ENCODE measurements at places on chromosomes 4 and X.
A peak's percentile ranks its signal among the peaks of the same experiment; 100 is the strongest.

GRCh38 chr4:33924811-33925210 is 2319.5 kb downstream of the ARAP2 start:
- DNase-seq, result no peak

GRCh38 chr4:15117270-15117946 is 115.1 kb downstream of the CPEB2 start:
- DNase-seq, result no peak

GRCh38 chr4:1664141-1664540 is 20.0 kb downstream of the FAM53A start:
- DNase-seq, result no peak

- no peak for DNase-seq
Measured at GRCh38 chr4:39543034-39543433, 15.8 kb upstream of the UGDH start.

DNA sequence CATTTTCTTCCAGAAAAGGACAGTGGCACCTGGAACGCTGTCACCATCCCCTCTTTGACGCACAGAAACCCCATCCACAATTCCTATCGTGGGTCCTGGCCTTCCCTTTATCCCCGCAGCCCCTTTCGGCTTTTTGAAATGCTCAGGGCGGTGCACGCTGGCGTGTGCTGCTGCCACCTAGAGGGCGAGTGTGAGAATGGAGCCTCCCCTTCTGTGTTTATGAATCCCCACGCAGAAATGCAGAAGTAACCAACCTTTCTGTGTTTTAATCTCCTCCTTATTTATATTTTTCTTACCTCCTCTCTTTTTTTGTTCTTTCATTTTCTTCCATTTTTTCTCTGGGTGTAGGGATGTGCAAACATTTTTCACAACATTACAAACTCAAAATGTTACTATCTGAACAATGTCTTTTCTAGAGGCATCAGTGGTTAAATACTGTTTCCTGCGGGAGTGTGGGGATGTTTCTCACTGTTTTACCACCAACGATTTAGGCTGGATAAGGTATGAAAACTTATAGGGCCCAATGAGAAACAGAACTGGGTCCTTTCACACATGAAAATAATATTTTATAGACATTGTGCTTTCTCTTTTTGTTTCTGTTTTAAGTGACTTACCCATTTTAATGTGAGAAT is 50.0 kb downstream of the TMA16 start:
- DNase-seq, result peak; percentile 69

DNA sequence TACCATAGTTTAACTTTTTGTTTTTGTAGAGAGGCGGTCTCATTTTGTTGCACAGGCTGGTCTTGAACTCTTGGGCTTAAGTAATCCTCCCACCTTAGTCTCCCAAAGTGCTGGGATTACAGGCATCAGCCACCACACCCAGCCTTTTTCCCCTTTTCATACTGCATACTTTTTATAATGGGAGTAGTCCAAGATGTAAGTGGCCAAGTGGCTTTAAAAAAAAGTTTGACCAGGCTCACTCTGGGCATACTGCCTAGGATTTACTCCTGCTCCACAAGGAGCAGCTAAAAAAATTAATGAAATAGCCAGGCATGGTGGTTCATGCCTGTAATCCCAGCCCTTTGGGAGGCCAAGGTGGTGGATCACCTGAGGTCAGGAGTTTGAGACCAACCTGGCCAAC is 6.0 kb downstream of the GRSF1 start:
- no peak for DNase-seq

DNA sequence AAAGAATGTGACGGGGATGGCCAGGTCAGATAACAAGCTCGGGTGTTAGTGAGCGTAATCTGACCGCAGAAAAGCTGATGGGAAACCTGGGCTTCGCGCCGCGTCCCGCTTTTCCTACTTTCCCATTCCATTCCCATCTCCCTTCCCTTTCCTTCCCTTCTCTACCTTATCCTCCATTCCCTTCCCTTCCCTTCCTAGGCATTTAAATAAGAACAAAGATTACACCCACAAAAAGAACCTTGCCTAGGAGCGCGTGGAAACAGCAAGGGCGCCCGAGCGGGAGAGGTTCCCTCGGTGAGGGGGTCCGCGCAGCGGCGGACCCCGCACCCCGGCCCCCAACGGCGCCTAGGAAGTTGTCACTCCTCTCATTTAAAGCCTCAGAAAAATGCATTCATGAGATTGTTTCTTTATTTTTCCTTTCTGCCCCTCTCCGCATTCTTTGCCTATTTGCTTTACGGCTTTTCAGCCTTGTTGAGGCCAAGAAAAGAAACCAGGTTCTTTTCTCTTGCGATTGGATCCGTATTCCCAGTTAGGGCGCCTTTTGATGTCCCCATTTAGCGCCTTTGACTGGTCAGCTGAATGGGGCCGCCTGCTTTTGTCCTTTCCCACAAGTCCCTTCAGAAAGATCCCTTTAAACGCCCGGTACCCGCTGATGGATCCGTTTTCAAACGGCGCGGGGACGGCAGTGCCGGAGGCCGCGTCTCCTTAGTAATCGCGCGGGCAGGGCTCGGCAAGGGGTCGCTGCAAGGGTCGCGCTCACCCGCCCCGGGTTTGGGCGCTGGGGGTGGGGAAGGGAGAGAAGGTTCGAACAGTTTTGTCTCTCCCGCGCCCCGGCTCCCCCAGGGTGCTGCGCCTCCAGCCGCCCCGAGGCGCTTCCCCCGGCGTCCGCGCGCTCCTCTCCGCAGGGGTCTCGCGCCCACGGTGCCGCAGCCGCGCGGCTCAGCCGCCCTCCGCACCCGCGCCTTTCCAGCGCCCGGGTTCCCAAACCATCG is 54.1 kb upstream of the TMEM33 start:
- no peak for DNase-seq

DNA sequence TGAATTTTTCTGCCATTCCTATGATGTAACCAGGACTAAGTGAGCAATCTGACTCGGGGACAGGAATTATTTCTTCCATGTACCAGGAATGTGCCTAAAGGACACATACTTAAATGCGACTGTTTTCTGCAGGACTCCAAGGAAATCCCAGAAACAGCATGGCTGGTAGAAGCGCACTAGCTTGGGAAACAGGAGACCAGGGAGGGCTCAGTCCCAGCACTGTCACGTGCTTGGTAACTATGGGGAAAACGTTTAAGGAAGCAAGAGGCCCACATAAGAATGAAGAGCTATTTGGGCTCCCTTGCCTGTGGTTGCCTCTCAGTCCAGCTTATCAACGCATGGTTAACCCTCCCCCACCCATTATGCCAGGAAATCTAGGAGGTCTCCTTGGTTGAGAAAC is 19.6 kb downstream of the MPP1 start:
- DNase-seq, result no peak

DNA sequence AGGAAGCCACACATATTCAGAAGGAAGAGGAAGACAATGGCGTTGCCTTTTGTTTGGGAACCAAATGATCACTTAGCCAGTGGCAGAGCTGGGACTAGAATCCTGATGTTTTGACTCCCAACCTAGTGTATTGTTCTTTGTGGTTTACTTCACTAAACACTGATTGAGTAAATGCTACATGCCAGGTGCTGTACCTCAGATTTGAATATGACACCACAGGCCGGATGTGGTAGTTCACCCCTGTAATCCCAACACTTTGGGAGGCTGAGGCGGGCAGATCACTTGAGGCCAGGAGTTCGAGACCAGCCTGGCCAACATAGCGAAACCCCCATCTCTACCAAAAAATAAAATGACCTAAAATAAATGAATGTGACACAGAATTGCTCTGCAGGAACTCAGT is 8.4 kb downstream of the NDUFA1 start:
- no peak for DNase-seq

GRCh38 chrX:39513836-39514235 is 583.9 kb downstream of the BCOR start:
- DNase-seq, result no peak

- no peak for DNase-seq
Measured at GRCh38 chr4:15884666-15885065, 53.9 kb downstream of the FGFBP1 start.

- DNase-seq, result no peak
Measured at GRCh38 chr4:87521757-87522374, 7.3 kb downstream of the SPARCL1 start.

- DNase-seq, result no peak
Measured at GRCh38 chr4:4364061-4364460, 22.8 kb upstream of the NSG1 start.

- no peak for DNase-seq
Measured at GRCh38 chrX:29043746-29044145, 456.5 kb downstream of the IL1RAPL1 start.

GRCh38 chr4:14620567-14621141 is 381.6 kb upstream of the CPEB2 start:
- no peak for DNase-seq

- DNase-seq, result no peak
Measured at GRCh38 chrX:134604701-134605311, 53.5 kb downstream of the PLAC1 start.

- no peak for DNase-seq
Measured at GRCh38 chr4:182250446-182250845, 7.2 kb downstream of the TENM3 start.

GRCh38 chr4:8439914-8440491 is 520 bp downstream of the ACOX3 start:
- DNase-seq, result no peak

GRCh38 chr4:83112231-83112630 is 2.3 kb downstream of the PLAC8 start:
- no peak for DNase-seq

DNA sequence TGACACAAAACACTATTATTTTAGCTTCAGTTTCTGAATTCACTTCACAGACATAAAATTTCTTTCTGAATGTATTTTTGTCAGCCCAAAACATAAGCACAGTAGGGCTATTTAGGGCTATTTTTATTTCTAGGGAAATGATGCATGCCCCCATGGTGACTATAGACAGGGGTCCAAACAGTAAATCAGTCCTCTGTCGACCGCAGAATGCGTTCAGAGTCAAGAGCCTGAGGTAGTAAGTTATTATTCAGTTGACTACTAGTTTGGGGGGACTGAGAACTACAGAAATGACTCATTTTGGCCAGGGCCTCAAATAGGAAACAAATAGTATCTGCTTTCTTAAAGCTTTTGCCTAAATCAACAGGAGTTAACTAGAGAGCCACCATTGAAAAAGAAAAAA is 414.4 kb downstream of the AFF2 start:
- no peak for DNase-seq

DNA sequence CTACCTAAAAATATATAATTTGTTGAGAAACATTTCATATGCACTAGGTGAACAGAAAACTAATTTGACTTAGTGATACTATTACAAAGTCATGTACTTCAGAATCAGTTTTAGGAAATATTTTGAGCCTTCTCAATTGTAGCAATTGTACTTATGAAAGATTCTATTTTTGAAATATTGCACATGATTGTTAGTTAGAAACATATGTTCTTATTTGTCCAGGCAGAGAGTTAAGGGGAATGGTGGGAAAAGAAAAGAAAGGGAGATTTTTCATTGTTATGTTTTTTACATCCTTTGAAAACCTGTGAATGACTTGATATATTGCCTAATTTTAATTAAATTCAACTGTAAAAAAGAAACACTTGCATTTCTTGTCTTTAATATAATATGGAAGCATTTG is 66.0 kb downstream of the GLRB start:
- DNase-seq, result no peak

DNA sequence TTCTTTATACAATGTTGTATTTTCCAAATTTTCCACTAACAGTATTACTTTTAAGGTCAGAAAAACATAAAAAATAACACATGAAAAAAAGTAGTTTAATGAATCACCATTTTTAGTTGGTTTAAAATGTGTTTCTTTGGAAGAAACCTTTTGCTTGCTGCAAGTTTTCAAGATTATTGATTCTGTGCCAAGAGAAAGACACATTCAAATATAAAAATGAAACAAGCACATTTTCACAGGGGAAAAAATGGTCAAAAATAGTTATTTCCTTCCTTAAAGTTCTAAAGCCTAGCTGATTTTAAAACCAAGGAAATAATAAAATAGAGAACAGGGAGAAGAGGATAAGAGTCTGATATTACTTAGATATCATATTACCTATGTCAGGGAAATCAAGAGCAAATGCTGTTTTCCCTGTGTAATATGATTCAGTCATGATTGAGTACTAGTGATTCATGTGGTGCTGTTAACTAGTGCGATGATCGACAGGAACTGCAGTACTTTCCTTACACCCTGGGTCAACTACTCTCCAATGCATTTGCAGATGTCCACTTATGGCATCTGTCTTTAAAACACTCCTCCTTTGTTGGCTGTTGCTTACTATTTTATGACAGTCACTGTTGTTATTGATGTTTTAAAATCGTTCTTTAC is 103.8 kb downstream of the CAMK2D start:
- no peak for DNase-seq

DNA sequence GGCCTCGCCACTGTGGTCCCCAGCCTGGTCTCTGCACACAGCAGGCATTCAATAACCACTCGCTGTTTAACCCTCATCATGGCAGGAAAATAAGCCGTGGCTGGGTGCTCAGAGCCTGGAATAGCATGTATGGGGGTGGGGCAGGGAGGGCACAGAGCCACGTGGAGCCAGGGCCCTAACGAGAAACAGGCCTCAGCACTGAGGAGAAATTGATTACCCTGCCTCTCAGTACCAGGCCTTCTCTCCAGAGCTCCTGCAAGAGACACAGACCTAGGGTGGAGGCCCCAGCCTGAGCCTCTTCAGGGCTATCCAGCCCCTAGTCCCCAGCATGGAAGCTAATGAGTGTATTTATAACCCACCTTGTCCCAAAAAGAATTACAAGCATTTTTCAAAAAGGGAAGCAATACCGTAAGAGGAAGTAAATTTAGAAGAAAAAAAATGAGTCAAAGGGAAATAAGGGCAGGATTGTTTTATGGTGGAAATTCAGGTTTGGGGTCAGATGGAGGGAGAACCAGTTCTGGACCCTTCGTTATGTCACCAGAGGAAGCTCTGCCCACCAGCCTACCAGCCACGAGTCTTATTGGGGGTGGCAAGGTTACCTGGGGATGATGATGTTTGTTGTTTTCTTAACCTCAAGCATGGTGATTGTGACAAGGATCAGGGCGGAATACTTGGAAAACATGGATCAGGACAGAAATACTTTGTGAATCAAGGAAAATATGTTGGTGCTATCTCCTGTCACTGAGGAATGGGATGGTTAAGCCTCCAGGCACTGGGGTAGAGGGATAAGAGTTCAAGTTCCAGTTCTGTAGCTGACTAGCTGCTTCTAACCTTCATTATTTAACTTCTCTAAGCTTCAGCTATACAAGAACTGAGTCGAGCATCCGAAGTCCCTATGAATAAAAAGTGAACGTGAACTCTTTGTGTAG is 101.9 kb upstream of the RBPJ start:
- no peak for DNase-seq

DNA sequence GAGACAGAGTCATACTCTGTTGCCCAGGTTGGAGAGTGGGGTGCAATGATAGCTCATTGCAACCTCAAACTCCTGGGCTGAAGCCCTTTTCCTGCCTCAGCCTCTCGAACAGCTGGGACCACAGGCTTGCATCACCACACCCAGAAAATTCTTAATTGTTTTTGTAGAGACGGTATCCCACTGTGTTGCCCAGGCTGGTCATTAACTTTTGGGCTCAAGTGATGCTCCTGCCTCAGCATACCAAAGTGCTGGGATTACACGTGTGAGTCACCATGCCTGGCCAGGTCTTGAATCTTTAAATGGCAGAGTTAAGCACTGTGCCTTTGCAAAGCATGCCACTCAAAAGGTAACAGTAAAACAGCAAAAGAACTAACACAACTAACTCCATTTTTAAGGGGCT is 28.6 kb upstream of the BBS12 start:
- DNase-seq, result no peak

Measured in activated naive CD8-positive, alpha-beta T cell treated with anti-CD3 and anti-CD28 coated beads, Interleukin-2, amount 10 ng/mL, durations not matched to agents 7 days and 5 days (primary cell).